ENCODE measurements at places on chromosomes 13 and 19.
A peak's percentile ranks its signal among the peaks of the same experiment; 100 is the strongest.

DNA sequence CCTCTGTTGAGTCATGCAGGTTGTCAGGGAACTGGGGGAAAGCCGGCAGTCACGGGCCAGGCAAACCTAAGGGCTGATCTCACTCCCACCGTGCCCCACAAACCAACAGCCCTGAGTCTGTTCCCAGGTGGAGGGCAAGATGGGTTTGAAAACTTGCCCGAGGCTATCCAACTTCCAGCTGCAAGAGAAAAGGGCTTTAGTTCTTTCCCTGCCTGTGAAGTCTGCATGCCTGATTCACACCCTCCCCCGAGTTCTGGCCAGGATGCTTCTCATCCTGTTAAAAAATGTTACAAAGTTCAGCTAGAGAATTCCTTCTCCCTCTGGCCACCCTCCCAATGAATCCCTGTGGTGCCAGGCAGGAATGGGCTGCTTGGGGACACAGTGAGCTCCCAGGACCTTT is 33.1 kb downstream of the MYO16 start:
- no peak for DNase-seq

- DNase-seq = no peak
Observed at GRCh38 chr19:22545751-22546150, 88.4 kb upstream of the ZNF492 start.

DNA sequence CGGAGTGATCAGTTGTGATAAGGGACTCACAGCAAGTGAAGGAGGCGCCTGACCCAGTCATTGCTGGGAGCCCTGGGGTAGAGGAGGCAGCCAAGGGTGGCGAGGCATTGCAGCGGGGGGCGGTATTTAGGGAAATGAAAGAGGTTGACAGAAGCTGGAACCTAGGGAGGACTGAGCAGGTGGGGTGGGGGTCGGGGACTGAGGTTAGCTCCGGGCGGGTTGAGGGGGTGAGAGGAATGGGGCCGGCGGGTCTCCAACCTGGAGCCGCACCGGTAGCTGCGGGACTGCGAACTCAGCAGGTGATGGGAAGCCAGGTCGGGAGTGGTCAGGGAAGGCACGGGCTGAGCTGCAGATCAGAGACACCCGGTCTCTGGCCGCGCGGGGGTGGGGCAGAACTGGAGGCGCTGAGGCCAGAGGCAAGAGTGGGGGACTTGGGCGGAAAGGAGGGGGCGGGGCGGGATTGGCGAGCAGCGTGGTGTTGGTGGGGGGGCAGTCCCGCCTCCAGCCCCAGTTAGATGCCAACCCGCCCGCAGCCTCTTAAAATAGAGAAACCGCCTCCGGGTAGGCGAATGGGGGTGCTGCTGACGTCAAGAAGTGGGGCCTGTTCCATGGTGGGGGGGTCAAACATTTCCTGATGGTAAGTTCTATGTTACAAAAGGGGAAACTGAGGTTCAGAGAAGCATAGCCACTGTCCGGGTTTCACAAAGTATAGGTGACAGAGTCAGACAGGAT is 1.5 kb downstream of the MAST3 start:
- DNase-seq = no peak

GRCh38 chr19:16084067-16084685 is 7.9 kb downstream of the TPM4 start:
- no peak for DNase-seq

- no peak for DNase-seq
Observed at GRCh38 chr13:30982906-30983305, 50.5 kb downstream of the TEX26 start.

DNA sequence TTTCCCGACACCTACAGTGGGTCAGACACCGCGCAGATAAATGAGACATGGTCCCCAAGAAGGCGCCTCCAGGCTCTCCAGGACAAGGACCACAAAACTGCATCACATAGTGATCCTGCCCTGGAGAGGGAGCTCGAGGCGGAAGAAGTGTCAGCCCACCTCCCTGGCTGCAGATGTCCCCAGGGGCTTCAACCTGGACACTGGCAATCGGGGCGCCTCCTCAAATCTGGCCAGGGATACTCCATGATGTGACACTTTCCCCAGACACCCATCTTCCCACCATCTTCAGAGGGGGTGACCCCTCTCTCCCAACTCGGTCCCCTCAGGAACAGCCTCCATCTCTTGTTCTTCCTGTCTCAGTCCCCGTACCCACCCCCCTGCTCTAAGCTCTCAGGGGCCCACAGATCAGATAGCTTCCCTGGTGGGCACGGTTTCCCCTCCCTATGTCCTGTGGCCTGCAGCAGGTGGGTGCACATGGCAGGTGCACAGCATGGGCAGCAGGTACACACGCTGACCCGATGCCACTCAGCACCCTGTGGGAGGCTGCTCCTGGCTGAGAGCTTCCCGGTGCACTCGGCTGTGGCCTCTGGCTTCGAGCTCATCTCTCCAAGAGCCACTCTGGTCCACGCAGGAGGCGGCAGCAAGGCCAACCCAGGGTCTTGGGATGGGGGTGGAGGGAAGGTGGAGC is 61.2 kb downstream of the PEPD start:
- DNase-seq = no peak

DNA sequence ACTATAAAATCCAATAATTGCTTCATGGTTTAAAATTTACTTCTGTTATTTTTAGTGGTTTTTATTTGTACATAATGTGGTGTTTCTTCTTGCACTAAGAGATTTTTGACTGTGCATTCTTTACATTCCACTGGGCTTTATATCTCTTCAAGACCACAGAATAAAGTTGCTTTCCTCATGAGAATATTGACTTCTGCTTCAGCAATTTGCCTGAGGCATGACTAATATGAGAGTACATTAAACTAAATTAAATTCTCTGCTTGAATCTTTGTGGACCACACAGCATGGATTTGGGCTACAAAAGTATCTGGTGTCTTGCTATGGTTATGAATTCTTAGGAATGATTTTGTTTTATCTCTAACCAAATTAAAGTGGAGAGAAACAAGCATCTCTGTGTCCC is 1463.4 kb upstream of the PCDH20 start:
- DNase-seq = no peak

DNA sequence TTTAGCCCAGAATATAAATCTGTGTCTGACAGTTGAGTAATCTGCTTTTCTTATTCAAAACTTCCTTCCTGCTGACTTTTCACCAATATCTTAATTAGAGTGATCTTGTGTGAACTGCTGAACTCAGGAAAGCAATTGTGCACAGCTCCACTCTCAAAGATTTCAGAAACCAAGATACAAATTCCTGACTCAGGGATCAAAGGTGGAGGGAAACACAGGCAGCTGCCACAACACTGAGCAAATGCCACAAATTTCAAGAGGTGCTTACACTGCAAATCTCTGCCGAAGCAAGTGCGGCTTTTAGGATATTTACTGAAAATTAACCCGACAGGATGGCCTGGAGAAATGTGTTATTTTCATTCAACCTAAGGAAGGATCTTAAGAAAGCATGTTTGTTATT is 111.4 kb downstream of the STOML3 start:
- peak; percentile 44 for DNase-seq

DNA sequence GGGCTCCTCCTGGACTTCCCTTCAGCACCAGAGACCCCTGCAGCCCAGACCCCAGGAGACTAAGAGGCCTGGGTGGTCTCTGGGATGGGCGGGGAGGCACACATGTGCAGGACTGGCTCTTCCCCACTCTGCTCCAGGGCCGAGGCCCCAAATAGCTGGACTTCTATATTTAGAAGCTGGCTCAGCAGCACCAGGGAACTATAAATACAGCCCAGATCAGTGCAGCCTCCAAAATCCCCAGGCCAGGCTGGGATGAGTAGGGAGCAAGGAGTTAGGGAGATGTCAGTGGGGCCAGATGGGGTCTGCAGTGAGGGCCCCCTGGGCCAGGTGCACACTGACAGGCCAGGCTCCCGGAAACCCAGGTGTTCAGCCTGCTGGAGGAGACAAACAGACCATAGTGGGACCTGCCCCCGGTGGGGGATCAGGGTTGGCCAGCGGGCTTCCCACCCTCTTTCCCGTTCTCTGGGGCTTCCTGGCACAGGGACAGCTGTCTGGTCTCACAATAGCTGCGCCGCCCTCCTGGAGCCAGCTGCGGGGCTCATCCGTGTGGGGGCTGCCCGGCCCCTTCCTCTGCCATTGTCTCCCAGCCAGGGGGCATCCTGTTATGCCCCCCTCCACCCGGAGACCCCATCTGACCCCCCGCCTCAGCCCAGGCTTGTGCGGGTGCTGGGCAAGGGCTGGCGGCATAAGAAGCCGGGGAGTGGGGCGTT is 5.5 kb upstream of the ADGRE5 start:
- no peak for DNase-seq

DNA sequence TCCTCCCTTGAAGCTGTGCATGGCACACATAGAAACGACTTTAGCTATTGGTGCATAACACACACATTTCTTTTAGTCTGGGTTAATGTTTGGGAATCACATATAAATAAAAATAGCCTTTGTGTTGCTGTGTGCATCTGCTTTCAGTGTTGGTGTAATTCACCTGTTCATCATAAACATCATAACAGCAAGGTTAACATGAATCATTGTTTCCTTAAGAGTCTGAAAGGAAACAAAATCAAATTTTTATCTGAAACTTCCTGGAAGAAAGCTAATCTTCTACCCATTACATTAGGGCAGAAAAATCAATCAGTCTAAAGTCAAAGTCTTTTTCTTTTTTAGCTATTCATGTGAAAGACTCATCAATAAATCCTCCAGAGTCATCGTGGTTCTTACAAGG is 35.0 kb upstream of the TNFSF11 start:
- no peak for DNase-seq

GRCh38 chr19:38577826-38578225 is 39.9 kb downstream of the MAP4K1 start:
- no peak for DNase-seq

DNA sequence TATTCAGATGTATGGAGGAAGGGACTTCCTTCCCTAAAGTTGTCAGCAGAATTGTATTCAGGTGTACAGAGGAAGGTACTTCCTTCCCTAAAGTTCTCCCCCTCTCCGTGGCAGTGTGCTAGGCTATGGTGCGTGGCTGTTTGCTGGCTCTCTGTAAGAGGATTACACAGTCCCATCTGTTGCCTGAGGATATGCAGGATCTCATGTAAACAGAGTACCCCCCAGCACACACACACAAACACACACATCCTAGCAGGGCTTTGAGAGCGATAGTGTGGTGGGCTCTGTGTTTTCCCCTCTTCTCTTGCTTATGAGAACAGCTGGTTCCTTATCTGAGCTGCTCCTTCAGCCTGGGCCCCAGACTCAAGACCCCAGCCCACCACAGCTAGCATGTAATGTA is 10.3 kb downstream of the NEK5 start:
- DNase-seq = no peak

DNA sequence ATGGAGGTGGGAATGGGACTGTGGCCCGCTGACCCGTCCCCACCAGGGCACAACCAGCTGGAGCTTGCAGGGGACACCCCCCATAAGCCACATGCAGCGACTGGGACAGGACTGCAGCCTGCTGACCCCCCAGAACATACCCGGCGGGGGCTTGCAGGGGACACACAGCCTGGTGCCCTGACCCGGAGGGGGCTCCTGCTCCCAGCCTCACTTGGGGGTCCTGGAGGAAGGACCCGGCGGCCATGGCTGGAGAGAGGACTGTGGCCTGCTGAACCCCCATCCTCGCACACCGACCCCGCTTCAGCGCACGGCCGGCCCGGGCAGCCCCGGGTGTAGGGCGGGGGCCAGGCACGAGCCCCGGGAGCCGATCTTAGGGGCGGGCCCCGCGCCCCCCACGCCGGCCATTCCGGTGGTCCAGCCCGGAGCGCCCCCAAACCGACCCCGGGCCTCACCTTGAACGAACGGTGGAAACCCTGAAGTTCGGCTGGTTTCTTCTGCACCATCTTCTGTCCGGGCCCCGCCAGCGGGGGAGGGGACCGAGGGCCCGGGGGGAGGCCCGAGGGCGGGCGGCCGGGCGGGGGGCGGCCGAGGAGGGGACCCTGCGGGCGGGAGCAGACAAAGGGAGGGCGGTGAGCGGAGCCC is 574 bp downstream of the MKNK2 start:
- DNase-seq = no peak

DNA sequence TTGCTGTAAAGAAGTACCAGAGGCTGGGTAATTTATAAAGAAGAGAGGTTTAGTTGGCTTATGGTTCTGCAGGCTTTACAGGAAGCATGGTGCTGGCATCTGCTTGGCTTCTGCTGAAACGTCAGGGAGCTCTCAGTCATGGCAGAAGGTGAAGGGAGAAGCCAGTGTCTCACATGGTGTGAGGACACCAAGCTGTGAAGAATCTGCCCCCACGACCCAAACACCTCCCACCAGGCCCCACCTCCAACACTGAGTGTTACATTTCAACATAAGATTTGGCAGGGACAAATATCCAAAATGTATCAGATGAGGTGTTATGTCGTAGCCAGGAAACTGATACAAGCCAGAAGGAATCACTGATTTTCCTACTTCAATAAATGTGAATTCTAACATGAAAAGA is 136.5 kb downstream of the CYSLTR2 start:
- no peak for DNase-seq

- no peak for DNase-seq
Observed at GRCh38 chr19:6564393-6564792, 26.6 kb downstream of the CD70 start.

- peak; percentile 42 for DNase-seq
Observed at GRCh38 chr13:107043021-107043956, 475.4 kb upstream of the ARGLU1 start.

DNA sequence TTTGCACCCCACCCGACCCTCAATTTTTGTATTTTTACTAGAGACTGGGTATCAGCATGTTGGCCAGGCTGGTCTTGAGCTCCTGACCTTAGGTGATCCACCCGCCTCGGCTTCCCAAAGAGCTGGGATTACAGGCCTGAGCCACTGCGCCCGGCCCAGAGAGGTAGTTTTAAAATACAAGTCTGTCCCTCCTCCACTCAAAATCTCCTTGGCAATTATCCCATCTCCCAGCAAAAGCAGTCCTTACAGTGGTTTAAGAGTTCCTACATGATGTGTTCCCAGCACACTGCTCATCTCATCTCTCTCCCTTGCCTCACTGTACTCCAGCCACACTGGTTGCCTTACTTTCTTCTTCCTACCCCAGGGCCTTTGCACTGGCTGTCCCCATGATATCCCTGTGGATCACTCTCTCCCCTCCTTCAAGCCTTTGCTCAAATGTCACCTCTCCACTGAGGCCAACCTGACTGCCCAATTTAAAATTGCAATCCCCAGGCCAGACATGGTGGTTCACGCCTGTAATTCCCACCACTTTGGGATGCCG is 24.3 kb downstream of the LRFN3 start:
- DNase-seq = no peak

GRCh38 chr19:2648528-2648937 is 54.0 kb downstream of the GNG7 start:
- no peak for DNase-seq

GRCh38 chr13:29677627-29678026 is 82.1 kb upstream of the SLC7A1 start:
- DNase-seq = no peak

GRCh38 chr19:51242881-51243630 is 7.8 kb upstream of the SIGLECL1 start:
- DNase-seq = no peak
